Activated naive CD4-positive, alpha-beta T cell treated with Interleukin-2 at 50 U/mL for 16 hours (primary cell): ENCODE measurements at places on chromosomes 1 and 21.

DNA sequence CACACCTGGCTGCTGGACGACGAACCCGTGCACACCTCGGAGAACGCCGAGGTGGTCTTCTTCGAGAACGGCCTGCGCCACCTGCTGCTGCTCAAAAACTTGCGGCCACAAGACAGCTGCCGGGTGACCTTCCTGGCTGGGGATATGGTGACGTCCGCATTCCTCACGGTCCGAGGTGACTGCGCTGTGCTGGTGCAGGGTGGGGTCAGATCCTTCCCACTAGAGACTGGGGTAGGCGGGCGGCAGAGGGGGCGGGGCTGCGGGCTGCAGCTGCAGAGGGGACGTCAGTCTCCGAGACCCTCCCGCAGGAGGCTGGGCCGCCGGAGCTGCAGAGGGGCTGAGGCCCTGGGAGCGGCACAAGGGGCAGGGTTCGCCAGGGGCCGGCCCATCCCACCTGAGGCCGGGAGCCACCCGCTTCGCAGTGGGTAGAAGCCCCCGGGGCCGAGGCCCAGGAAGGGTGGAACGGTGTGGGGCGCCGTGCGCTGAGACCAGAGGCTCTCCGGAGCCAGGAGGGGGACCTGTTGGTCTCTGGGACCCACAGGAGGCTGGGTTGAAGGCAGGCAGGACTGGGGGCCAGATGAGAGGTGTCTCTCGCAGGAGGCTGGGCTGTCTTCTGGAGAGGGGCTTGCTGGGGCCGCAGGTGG is 90.6 kb downstream of the TRIM11 start:
- no peak for DNase-seq

GRCh38 chr1:38052750-38053415 is 6.3 kb upstream of the POU3F1 start:
- DNase-seq, result no peak

GRCh38 chr1:231233735-231234417 is 7.1 kb upstream of the GNPAT start:
- no peak for DNase-seq

GRCh38 chr1:100806601-100807000 is 87.1 kb downstream of the VCAM1 start:
- DNase-seq, result no peak

DNA sequence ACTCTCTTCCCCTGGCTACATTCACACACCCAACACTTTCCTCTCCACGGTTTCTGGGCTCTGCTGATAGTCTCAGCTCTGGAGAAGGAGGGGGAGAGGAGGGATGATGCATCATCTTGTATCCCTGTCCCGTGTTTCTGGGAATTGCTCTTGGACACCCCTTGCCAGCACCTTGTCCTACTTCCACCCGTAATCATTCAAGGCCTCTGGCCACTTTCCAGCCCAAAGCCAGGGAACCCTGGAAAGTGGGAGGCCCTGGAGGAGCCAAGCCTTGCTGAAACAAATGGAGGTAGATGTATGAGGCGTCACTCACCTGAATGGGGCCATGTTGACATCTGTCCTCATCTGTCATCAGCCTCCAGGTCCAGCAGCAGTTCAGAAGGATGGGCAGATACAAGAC is 4.4 kb downstream of the PLEKHO1 start:
- no peak for DNase-seq

GRCh38 chr1:31570228-31570627 is 6.1 kb upstream of the TINAGL1 start:
- no peak for DNase-seq
